Stimulated activated CD8-positive, alpha-beta memory T cell treated with anti-CD3 and anti-CD28 coated beads, Interleukin-7, amount 100 ng/mL, for 48 hours (primary cell): ENCODE measurements at places on chromosomes 4 and X.

DNA sequence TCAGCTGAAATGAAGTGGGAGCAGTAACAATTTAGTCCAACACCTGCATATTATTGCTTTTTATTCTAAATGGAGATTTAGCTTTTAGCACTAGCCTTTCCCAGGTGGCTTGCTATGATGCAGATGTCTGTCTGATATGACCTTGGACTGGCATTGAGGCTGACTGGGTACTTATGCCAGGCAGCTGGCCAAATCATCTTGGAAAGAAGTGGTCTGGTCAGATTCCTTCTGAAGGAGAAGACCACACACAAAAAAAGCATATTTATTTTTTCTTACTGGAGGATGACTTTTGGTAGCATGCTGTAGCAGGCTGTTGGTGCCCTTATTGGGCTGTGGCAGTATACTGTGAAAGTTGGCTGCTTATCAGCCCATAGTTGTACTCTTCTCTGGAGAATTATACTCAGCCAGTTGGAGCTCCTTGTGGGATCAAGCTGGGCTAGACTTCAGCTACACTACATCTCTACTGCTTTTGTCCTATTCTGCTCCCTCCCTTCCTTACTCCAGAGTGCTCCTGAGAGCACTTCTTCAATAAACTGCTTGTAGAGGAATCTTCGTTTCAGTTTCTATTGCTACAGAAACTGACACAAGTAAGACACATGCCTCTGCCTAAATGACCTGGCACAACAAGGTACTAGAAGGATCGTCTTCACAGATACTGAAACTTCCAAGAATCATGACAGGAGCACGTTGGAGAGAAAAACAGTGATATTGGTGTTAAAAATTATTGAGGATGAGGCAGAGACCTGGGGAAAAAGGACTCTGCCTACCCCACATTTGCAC is 196.8 kb upstream of the RPS6KA3 start:
- no peak for DNase-seq

GRCh38 chrX:31702222-31702621 is 630.4 kb upstream of the FTHL17 start:
- no peak for DNase-seq

DNA sequence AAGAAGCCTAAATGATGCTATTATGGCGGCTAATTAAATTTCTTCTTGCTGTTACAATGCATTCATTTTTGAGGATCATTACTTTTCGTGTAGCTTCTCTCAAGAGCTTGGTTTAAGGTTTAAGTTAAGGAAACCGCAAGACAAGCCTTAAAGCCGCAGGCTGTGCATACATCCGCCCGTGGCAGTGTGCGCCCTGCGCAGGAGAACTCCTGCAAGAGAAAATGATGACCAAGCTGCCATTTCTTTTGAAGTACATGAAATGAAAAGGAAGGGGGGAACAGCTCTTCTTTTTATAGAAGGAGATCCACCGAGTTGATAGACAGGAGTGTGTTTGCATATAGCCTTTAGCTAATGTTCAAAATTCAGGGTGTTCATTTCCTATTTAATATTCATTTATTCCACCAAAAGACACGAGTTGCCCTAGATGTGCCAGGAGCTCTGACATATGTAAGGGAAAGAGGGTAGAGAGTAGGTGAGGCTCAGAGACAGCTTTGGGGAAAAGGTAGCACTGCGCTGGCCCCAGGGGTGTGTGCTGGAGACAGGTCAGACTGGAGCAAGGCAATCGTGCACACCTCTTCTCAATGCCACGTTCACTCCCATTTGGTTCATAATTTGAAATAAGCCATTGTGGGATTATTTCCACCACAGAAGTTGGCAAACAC is 112.1 kb upstream of the LDB2 start:
- no peak for DNase-seq

- DNase-seq = no peak
Observed at GRCh38 chr4:37367901-37368300, 123.4 kb downstream of the NWD2 start.

- DNase-seq = no peak
Observed at GRCh38 chrX:48715072-48715471, 18.5 kb downstream of the SUV39H1 start.

GRCh38 chr4:89753601-89754066 is 83.3 kb downstream of the SNCA start:
- no peak for DNase-seq

DNA sequence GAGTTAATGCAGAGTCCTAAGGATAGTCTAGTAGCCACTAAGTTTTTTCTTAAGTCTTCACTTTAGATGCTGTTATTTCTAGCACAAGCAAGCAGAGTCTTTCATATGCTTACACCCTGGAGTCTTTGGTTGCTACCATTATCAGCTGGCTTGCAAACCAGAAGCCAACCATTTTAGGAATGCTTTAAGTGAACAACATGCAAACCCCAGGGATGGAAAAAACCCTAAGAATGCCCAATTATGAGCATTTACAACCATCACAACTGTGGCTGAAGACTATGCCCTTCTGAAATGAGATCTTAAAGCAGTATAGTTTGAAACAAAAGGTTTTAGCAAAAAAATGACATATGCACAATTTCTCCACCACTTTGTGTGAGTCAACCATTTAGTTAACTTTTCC is 6.6 kb downstream of the MID1IP1 start:
- no peak for DNase-seq
